GM23248 (cell line): ENCODE measurements at places on chromosomes 2 and 18. TPM values are rescaled to one million over a fixed set of nuclear protein-coding genes. Genes with fewer than 3 reads are reported as not detected.

DNA sequence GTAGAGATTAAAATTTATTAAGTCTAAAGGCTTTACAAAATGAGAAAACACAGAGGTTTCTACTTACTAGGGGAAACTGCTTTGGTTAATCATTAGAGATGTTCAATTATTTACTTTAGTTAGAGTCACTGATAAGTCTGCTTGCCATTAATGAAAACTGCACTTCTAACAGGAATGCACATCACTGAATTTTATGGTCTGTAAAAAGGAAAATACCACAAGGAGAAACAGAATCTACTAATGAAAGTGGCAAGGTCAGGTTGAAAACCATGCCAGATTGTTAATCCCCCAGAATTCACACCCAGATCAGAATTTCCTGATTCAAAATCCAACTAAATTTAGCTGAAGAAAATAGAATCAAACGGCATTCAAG, 90.5 kb upstream of the GRB14 start:
- H3K4me3 ChIP-seq, result no peak overlapping the region
- no peak for DNase-seq
- H3K27me3 ChIP-seq, result no peaks in the 10 kb centered on the region
- no peak overlapping the region for H3K27ac ChIP-seq
- peaks cover 5% of the 10 kb centered on the region; the same call in 1 of the 2 replicates for H3K4me1 ChIP-seq
- no peaks in the 10 kb centered on the region for H3K36me3 ChIP-seq

- H3K36me3 ChIP-seq, result no peaks in the 10 kb centered on the region
- H3K27ac ChIP-seq, result no peak overlapping the region
- peak; percentile 59 for DNase-seq
- H3K4me3 ChIP-seq, result no peak overlapping the region
- H3K4me1 ChIP-seq, result peaks cover 12% of the 10 kb centered on the region; the same call in 1 of the 2 replicates
Measured at GRCh38 chr18:79786786-79787526, 10.8 kb upstream of the KCNG2 start.

- 0 out of 2 replicates have a peak, but pooled peaks cover 5% of the 10 kb centered on the region for H3K4me1 ChIP-seq
- H3K36me3 ChIP-seq, result no peaks in the 10 kb centered on the region
- H3K27ac ChIP-seq, result peak within 1 kb of the TSS; percentile 67
- H3K27me3 ChIP-seq, result no peaks in the 10 kb centered on the region
- peak within 1 kb of the TSS; percentile 87 for H3K4me3 ChIP-seq
Measured at GRCh38 chr18:46917108-46917802, at the start of the genes KATNAL2 and PIAS2. KATNAL2 (plus strand) TSS chr18:46917602; CDS start chr18:46946873, 29,271 bp downstream. PIAS2 (minus strand) TSS chr18:46917507; CDS start chr18:46917345, 162 bp downstream.

The FAM237A gene
- total RNA-seq, result not detected in 2 replicates

- peaks cover 32% of the 10 kb centered on the region for H3K36me3 ChIP-seq
- H3K27ac ChIP-seq, result peak overlapping the region; percentile 20
- H3K27me3 ChIP-seq, result no peaks in the 10 kb centered on the region
Measured at GRCh38 chr2:67399831-67400489, 2.8 kb downstream of the ETAA1 start.

GRCh38 chr2:232369126-232369951, 9.2 kb upstream of the ALPP start:
- H3K27ac ChIP-seq, result no peak overlapping the region
- no peaks in the 10 kb centered on the region for H3K36me3 ChIP-seq
- H3K4me3 ChIP-seq, result no peak overlapping the region
- DNase-seq, result no peak

DNA sequence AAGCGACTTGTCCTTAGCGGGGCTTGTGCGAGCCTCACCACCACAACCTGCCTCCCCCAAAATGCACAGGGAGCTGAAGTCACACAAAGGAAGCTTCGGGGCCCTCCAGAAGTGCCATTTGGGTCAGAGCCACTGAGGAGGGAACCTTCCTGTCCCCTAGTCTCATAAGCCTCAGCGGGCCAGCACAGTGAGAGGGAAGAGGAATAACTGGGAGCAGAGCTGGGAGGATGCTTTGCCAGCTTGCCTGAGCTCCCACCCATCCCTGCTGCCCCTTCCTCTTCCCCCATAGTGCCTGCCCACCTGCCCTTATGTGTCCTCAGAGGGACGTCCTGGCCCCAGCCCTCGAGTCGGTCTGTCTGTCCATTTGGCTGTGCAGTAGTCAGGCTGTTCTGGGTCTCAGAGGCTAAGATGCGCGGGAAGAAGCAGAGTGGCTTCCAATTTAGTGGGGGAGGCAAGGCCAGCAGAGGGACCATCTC, 51.8 kb upstream of the GPR17 start:
- no peak for DNase-seq
- H3K4me3 ChIP-seq, result no peak overlapping the region
- no peak overlapping the region for H3K27ac ChIP-seq
- no peaks in the 10 kb centered on the region for H3K27me3 ChIP-seq

GRCh38 chr2:220985561-220985960, 586.5 kb downstream of the EPHA4 start:
- DNase-seq, result no peak
- peaks cover 45% of the 10 kb centered on the region for H3K27me3 ChIP-seq
- H3K27ac ChIP-seq, result no peak overlapping the region
- no peaks in the 10 kb centered on the region for H3K36me3 ChIP-seq

The HJURP gene
- 10.9 and 13.2 TPM in 2 replicates for total RNA-seq

The FHL2 gene
- total RNA-seq, result 383 and 404 TPM in 2 replicates

- no peak overlapping the region for H3K27ac ChIP-seq
- no peaks in the 10 kb centered on the region for H3K4me1 ChIP-seq
- no peaks in the 10 kb centered on the region for H3K36me3 ChIP-seq
- no peaks in the 10 kb centered on the region for H3K27me3 ChIP-seq
- no peak overlapping the region for H3K4me3 ChIP-seq
Measured at GRCh38 chr2:79393806-79394484, 118.9 kb upstream of the CTNNA2 start.

DNA sequence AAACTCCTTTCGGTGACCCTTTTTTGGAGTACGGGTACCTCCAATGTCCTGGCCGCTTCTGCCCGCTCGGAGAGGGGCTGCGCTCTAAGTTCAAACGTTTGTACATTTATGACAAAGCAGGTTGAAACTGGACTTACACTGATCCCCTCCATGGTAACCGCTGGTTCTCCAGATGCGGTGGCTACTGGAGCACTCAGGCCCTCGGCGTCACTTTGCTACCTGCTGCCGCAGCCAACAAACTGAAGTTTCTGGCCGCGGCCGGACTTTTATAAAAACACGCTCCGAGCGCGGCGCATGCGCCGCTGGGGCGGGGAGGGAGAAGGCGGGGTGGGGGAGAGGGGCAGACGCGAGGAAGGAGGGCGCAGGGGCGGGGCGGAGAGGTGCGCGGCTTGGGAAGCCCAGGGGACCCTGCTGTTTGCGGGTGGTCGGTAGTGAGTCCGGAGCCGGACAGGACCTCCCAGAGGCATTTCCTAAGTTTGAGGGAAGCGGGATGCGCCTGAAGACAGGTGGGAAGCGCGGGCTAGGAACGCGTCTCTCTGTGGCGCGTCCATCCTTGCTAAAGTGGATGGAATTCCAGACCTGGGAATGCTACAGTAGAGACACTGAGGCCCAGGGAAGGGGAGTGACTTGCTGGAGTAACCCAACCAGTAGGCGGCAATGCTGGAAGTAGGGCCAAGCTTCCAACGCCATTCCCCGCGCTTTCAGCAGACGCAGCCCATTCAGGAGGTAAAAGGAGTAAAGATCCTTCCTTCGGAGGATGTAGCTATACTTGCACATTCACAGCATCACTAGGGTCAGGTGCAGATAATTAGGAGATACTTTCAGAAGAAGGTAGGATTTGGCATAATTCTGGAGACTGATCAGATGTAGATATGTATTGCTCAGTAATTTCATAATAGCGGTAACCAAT, at the start of gene CXCR4:
TSS of gene CXCR4 (minus strand) at position 241 of the 910 bp plus-strand sequence. CDS start at position 152, 89 bp downstream.
- H3K27ac ChIP-seq, result no peak within 1 kb of the TSS
- H3K27me3 ChIP-seq, result peaks cover 81% of the 10 kb centered on the region
- H3K4me3 ChIP-seq, result peak within 1 kb of the TSS; percentile 55
- H3K4me1 ChIP-seq, result no peaks in the 10 kb centered on the region

GRCh38 chr18:6313415-6313814, 101.3 kb downstream of the L3MBTL4 start:
- no peaks in the 10 kb centered on the region for H3K4me1 ChIP-seq
- H3K4me3 ChIP-seq, result no peak overlapping the region
- DNase-seq, result no peak
- H3K27me3 ChIP-seq, result no peaks in the 10 kb centered on the region; the same call in 1 of the 2 replicates

The SMYD5 gene
- 20.1 and 33.0 TPM in 2 replicates for total RNA-seq

DNA sequence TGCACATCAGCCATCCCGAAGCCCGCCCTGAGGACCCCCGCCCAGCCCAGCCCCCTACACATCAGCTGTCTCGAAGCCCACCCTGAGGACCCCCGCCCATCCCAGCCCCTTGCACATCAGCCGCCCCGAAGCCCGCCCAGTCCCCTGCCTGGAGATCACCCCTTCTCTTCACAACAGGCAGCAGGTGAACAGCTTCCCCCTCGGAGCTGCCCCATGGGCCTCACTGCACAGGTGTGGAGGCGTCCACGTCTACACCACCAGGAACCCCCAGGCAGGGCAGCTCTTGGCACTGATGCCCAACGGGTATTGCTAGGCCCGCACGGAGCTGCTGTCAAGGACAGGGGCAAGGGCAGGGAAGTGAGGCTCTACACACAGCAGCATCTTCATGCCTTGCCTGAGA, 137.6 kb downstream of the HDAC4 start:
- H3K36me3 ChIP-seq, result no peaks in the 10 kb centered on the region
- H3K4me3 ChIP-seq, result no peak overlapping the region
- DNase-seq, result no peak
- H3K4me1 ChIP-seq, result peaks cover 31% of the 10 kb centered on the region
- H3K27me3 ChIP-seq, result no peaks in the 10 kb centered on the region
- H3K27ac ChIP-seq, result no peak overlapping the region

The NCK2 gene
- total RNA-seq, result 13.9 and 25.2 TPM in 2 replicates

The RUFY4 gene
- not detected in 2 replicates for total RNA-seq

DNA sequence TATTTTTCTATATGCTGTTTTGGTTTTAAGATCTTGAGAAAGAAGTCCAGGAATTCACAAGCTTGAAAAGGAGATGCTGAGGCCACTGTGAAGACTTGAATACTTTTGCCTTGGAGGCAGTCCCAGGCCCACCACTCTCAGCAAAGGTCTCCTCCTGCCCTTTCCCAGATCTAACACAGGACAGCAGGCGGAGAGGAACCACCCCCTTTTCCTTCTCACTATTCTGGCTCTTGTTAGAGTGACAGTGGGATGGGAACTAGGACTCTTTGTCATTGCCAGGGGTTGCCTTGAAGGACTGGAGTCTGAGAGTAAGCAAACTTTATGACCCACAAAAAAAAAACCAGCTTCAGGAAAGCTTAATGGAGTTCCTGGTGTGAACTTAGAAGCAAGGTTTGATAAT, 54.7 kb downstream of the E2F6 start:
- H3K36me3 ChIP-seq, result no peaks in the 10 kb centered on the region
- peaks cover 7% of the 10 kb centered on the region for H3K4me1 ChIP-seq
- no peak for DNase-seq
- H3K27me3 ChIP-seq, result no peaks in the 10 kb centered on the region
- no peak overlapping the region for H3K27ac ChIP-seq
- no peak overlapping the region for H3K4me3 ChIP-seq

The SULT1C4 gene
- not detected in 2 replicates for total RNA-seq

DNA sequence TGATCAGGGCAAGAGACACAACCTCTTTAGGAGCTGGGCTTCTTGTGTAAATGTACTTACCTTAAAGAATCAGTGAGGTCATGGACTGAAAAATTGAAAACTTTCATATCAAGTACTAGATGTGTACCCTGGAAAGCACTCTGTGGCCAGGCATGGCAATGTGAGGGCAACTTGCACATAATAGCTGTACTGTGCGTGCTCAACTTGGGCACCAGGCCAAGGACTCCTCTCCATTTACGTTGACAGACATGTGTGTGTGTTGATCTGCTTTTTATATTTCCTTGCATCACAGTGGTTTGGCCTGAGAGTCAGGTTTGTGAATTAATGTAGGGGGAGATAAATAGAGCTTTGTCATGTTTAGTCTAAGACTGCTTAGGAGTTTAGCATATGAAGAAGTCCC, 669.5 kb upstream of the REG3G start:
- no peak overlapping the region for H3K4me3 ChIP-seq
- H3K27ac ChIP-seq, result no peak overlapping the region
- no peak for DNase-seq
- H3K36me3 ChIP-seq, result no peaks in the 10 kb centered on the region
- H3K4me1 ChIP-seq, result no peaks in the 10 kb centered on the region

The CDH2 gene
- 157 and 165 TPM in 2 replicates for total RNA-seq

GRCh38 chr2:206063635-206064034, 22.3 kb downstream of the INO80D start:
- no peaks in the 10 kb centered on the region for H3K27me3 ChIP-seq
- no peak overlapping the region for H3K4me3 ChIP-seq
- no peak for DNase-seq
- no peak overlapping the region for H3K27ac ChIP-seq
- H3K4me1 ChIP-seq, result no peaks in the 10 kb centered on the region
- 0 out of 2 replicates have a peak, but pooled peaks cover 4% of the 10 kb centered on the region for H3K36me3 ChIP-seq

GRCh38 chr2:236965841-236966096, 119.9 kb upstream of the COPS8 start:
- H3K27me3 ChIP-seq, result no peaks in the 10 kb centered on the region
- H3K4me3 ChIP-seq, result no peak overlapping the region
- H3K27ac ChIP-seq, result no peak overlapping the region
- H3K4me1 ChIP-seq, result no peaks in the 10 kb centered on the region
- no peaks in the 10 kb centered on the region for H3K36me3 ChIP-seq

DNA sequence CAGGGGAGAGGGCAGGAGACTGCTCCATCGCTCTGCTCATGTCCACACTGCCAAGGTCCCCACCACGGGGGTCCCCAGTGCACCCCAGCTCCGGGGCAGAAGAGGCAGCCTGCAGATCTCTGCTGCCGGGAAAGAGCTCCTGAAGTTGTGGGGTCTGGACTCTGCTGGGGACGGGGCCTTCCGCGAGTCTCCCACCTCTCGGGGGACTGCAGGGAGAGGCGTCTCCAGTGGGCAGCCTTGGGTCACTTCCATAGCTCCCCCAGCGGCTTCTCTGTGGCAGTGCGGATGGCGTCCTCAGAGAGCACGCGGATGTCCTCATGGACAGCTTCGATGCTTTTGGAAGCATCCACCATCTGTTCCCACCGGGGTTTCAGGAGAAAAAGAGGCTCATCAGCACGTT, 10.7 kb downstream of the DTYMK start:
- no peak for DNase-seq
- peaks cover 9% of the 10 kb centered on the region for H3K4me1 ChIP-seq
- H3K4me3 ChIP-seq, result no peak overlapping the region
- no peak overlapping the region for H3K27ac ChIP-seq
- H3K36me3 ChIP-seq, result peaks cover 3% of the 10 kb centered on the region; the same call in 1 of the 2 replicates

DNA sequence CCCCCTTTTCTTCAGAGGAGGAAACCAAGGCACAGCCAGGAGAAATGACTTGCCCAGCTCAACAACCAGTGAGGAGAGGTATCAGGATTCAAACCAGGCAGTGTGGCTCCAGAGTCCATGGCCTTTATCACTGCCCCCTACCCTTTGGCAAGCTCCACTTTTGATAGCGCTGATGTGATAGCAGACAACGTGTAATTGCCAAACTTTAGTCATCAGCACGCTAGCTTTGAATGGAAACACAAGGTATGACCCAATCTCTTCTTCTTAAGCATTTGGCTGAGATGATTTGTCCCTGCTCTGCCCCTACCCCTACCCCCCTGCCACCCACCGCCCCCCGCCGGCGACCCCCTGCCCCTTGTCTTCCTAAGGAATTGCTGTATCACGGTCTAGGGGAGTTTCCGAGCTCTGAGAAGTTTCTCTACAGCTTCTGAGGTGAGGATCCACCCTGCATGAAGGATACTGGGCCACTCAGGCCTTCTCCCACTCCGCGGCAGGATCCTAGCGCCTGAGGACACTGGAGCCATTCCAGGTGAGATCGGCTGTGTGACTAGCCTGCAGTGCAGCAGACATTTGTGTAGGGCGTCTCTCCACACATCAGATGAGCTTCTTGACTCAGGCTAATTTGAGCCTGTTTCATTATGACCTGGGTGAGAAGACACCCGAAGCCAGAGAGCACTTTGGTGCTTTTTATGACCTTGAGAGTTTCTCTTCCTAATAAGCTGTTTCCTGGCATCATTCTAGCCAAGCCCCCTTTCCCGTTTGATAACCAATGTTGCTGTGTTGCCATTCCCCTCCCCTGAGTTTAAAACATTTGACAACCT, 75.1 kb upstream of the MAP4K4 start:
- no peak overlapping the region for H3K27ac ChIP-seq
- H3K27me3 ChIP-seq, result no peaks in the 10 kb centered on the region
- no peaks in the 10 kb centered on the region for H3K36me3 ChIP-seq
- no peak overlapping the region for H3K4me3 ChIP-seq
- H3K4me1 ChIP-seq, result no peaks in the 10 kb centered on the region

The PRSS56 gene
- total RNA-seq, result not detected in 2 replicates
